Activated naive CD8-positive, alpha-beta T cell treated with anti-CD3 and anti-CD28 coated beads, Interleukin-2, amount 50 U/mL, for 16 hours (primary cell): ENCODE measurements at places on chromosomes 11 and 22.

DNA sequence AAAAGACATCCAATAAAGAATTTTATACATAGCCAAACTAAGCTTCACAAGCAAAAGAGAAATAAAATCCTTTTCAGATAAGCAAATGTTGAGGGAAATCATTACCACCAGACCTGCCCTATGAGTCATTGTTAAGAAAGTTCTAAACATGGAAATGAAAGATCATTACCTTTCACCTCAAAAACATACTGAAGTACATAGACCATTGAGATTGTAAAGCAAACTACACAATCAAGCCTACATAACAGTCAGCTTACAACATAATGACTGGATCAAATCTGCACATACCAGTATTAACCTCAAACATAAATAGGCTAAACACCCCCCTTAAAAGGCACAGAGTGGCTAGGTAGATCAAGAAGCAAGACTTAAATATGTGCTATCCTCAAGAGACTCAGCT lies 501.0 kb upstream of the LUZP2 start:
- no peak for DNase-seq

DNA sequence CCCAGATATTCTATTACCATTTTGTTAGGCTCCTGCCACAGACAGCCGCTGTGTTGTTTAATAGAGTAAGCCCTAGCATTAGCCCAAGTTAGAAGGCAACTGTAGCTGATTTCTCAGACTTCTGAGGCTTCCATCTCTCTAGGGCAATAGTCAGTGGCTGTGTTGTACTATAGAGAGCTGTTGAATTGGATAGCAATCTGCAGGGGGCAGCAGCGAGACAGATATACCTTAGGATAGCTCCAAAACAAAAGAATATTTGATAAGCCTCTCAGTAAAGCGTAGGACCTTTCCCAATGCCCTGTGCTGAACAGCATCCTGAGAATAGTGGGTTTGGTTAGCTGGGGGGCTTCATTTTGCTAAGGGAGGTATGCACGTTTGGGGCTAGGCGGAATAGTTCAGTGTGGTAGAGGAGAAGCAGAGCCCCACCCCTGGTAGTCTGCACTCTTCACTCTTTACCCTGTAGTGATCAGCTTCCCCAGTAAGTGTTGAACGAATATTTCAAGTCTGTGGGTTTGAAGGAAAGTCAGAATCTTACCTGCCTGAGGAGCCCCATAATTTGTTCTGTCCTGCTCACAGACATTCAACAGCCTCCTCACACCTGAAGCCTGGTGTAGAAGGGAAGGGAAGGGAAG lies 515.1 kb downstream of the INSC start:
- DNase-seq = no peak

GRCh38 chr22:43571181-43571580 lies 159.4 kb downstream of the MPPED1 start:
- DNase-seq = no peak

GRCh38 chr11:76524461-76524860 lies 79.6 kb downstream of the EMSY start:
- no peak for DNase-seq

DNA sequence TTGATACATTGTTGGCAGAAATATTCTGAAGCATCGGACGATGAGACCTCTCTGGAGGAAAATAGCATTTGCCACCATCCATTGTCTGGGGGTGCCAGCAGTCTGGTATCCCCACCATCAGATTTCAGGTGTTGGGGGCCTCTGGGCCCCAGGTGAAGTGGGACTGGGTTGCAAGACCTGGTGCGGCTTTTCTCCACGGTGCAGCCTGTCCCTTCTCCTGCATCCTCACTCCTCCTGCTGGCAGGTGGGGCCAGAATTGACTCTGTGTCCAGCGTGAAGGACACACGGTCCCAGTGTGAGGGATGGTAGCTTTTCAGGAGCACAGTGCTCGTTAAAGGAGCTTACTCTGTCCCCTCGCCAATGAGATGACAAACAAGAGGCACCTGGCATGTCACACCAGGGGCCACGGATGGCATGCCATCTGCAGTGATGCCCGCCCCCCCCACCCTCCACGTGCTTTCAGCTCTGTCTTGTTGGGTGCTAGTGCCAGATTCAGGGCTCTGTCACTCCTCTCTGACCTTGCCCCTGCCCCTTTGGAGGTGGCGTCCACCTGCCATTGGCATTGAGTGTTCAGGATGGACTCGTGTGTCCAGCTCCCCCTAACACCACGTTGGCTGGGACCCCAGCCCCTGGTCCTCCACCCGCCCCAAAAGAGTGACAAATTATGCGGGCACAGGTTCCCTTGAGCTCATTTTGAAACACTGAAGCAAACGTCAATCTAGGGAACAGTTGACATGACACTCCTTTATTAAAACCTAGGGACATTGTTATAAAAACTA lies 62.4 kb downstream of the PARVG start:
- no peak for DNase-seq

DNA sequence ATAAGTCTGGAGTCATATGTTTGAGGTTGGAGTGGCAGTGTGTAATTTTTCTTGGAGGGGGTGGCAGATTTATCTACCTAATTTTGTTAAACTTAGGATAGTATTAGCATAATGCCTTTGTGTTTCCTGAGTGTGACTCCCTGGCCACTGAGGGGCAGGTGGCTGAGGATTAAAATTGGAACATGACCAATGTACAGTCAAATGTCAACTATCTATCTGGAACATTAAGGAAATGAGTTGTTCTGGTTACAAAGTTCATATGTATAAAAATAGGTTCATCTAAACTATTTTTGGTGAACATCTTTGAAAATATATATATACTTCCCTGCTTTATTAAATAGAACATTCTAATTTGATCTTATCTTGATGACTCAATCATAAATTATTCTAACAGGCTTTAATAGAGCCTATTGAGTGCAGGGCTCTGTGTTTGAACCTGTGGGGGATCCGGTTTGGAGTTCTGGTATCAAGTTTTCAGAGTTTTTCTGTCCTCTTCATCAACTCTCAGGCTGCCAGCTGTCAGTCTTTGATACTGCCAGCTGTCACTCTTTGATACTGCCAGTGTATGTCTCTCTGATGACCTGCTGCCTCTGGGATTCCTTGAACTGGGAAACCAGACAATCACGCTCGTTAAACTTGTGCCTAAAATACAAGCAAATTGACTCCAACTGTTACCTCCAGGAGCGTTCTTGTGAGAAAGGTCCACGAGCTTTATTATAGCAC lies 309.6 kb downstream of the METTL15 start:
- DNase-seq = no peak

GRCh38 chr11:1221848-1222311 lies 986 bp upstream of the MUC5B start:
- no peak for DNase-seq

DNA sequence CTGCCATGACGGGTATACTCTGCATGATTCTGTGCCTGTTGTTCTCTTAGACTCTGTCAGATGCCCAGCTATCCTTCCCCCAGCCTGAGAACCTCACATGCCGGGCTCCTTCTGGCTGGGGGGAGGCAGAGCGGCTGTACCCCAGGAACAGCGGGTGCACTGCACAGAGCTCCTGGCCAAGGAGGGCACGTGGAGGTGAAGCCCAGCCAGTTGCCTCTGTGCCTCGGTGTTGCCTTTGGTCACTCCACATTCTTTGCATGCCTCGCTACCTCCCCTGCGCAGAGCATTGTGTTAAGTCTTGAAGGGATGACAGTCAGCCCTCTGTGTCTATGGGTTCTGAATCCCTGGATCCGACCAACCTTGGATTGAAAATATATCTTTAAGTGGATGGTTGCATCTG lies 77.7 kb downstream of the FEZ1 start:
- DNase-seq = no peak

- no peak for DNase-seq
These were observed 221.2 kb upstream of the BLID start for GRCh38 chr11:122337241-122337640.
